ENCODE measurements at places on chromosomes 13 and 19.
A peak's percentile ranks its signal among the peaks of the same experiment; 100 is the strongest.

DNA sequence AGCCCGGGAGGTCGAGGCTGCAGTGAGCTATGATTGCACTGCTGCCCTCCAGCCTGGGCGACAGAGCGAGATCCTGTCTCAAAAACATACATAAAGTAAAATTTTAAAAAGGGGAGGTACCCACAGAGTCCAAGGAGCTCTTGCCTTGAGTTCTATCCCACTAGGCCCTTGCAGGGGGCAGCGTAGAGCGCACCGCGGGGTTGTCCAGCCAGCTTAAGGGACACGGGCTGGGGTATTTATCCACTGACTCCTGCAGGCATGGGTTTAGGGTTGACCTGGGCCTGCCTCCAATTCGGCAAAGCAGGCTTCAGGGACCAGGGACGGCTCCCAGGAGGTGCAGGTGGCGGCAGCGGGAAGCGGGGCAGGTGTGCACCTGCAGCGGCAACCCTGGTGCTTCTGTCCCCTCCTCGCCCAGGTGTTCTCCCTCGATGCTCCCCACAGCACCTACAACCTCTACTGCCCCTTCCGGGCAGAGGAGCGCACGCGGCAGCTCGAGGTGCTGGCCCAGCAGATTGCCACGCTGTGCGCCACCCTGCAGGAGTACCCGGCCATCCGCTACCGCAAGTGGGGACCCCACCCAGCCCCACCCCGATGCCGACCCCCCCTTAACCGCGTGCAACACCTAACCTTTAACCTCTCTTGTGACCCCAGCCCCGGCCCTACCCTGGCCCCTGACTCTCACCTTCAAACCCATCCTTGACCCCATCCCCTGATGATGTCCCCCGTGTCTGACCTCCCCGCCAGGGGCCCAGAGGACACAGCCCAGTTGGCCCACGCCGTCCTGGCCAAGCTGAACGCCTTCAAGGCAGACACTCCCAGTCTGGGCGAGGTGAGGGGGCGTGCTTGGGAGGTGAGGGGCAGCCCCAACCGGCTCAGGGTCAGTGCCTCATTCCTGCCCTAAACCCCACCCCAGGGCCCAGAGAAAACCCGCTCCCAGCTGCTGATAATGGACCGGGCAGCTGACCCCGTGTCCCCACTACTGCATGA, 4.7 kb downstream of the STXBP2 start:
- DNase-seq, result no peak

- no peak for DNase-seq
These were observed 10.7 kb downstream of the ERCC5 start for GRCh38 chr13:102856557-102856956.

DNA sequence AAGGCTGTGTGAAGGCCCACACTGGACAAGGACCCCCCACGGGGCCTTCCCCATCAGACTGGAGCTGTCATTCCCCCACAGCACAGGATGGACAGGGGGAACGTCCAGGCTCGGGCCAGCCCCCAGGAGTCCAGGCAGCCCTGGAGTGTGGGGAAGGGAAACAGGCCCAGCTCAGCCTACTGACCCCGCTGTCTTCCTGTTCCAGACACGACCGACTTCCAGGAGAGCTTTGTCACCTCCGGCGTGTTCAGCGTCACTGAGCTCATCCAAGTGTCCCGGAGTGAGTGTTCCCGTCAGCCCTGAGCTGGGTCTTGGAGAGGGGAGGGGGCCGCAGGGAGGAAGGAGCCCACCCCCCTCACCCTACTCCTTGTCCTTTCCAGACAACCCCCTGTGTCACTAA, 47.0 kb downstream of the SMIM24 start:
- no peak for DNase-seq

DNA sequence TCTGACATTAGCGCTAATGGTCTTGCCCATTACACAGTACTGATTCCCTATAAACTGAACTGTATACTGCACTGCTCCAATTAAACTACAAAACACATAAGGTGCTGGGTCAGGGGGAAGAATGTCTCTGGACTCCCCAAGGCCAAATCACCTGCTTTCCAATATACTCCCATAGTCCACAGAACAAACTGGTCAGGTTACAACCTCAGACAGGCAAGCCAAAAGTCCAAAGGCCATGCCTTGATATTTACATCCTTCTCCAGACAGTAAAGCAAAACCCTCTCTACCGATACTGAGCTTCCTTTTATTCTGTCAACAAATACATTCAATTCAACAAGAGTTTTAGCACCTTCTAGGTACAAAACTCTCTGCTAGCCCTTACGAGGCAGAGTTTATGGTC, 8.9 kb downstream of the ZNF541 start:
- DNase-seq, result no peak

GRCh38 chr19:6710273-6711077, 10.0 kb downstream of the C3 start:
- DNase-seq, result peak; percentile 25

DNA sequence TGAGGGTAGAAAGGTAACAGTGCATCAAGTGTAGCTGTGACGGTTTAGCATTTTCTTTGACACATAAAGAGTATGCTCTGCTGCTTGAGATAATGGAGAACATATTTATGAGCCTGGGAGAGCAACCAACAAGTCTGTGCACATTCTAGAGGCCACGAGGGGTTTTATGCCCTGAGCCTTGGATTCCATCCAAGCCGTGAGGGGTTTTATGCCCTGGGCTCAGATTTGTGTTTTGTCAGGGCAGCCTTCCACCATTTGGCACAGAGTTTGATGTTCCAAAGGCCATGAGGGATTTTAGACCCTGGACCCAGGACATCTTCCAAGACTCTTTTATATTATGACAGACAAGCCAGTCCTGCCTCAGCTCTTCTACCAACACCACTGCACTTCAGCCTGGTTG, 106.4 kb downstream of the ZNF486 start:
- DNase-seq, result no peak

- DNase-seq, result peak; percentile 57
These were observed 16.3 kb downstream of the DOCK9 start for GRCh38 chr13:98961503-98962105.

DNA sequence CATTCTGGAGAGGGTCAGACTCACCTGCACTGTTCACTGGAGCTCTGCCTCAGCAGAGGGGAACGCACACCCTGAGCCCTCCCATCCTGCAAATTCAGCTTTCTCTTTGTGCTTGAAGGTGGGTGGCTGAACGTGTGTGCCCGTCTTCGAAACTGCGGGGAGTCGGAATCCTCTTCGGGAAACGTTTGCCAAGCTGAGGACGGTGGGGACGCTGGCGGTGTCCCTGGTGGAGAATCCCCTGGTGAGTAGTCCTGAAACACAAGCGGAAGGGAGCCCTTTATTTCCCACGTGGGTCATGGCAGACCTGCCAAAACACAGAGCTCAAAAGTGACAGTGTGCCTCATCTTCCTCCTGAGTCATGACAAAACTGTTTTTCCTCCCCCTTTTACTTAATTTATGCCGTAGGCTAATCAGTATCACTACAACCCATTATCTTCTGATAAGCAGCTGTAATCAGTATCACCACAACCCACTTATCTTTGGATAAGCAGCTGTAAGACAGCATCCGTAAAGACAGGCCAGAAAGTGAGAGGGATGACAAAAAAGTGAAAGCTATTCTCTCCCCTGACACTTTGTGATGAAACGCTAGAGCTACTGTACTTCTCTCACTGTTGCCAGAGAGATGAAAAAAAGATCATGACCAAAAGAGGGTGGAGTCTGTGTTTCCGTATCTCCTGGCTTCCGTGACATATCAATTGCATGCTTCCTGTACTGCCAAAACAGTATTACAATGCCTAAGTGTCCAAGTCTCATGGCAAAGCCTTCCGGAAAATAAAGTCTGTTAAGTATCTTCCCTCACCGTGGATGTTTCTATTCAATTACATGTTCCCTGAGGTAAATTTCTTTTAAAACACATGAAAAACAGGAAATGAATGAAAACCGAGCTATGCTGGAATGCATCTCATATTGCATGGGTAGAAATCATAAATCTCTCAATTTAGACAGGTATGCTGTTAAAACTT, 155.5 kb downstream of the TBC1D4 start:
- no peak for DNase-seq

GRCh38 chr19:53553156-53553555, 15.2 kb downstream of the ZNF331 start:
- no peak for DNase-seq

- DNase-seq, result no peak
These were observed 205.1 kb downstream of the DACH1 start for GRCh38 chr13:71661921-71662320.

GRCh38 chr19:512547-513365, 5.5 kb downstream of the TPGS1 start:
- DNase-seq, result peak; percentile 73

GRCh38 chr13:31115616-31116015, 46.1 kb downstream of the HSPH1 start:
- no peak for DNase-seq

- DNase-seq, result no peak
These were observed 20.4 kb downstream of the PROZ start for GRCh38 chr13:113178896-113179167.

GRCh38 chr13:112174476-112175110, 107.6 kb downstream of the SOX1 start:
- DNase-seq, result no peak

- DNase-seq, result peak; percentile 24
These were observed 6.3 kb downstream of the PLEKHF1 start for GRCh38 chr19:29671393-29672160.

GRCh38 chr19:5479958-5480357, 24.7 kb downstream of the ZNRF4 start:
- no peak for DNase-seq

Data from ELF-1 (cell line).